Keratinocyte (primary cell): ENCODE measurements at places on chromosomes 13 and 19.

- no peak for DNase-seq
Observed at GRCh38 chr13:66574606-66575005, 655.5 kb downstream of the PCDH9 start.

- DNase-seq = no peak
Observed at GRCh38 chr13:44868397-44868796, 120.9 kb downstream of the NUFIP1 start.

DNA sequence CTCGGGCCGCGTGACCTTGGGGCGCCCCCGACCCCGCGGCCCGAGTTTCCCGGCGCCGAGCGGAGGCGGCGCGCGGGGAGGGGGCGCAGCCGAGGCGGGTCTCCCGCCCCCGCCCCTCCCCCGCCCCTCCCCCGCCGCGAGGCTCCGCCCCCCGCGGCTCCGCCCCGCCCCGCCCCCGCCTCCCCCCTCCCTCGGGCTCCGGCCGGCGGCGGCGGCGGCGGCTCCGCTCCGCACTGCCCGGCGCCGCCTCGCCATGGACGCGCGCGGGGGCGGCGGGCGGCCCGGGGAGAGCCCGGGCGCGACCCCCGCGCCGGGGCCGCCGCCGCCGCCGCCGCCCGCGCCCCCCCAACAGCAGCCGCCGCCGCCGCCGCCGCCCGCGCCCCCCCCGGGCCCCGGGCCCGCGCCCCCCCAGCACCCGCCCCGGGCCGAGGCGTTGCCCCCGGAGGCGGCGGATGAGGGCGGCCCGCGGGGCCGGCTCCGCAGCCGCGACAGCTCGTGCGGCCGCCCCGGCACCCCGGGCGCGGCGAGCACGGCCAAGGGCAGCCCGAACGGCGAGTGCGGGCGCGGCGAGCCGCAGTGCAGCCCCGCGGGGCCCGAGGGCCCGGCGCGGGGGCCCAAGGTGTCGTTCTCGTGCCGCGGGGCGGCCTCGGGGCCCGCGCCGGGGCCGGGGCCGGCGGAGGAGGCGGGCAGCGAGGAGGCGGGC lies at the start of gene HCN2:
TSS of gene HCN2 (plus strand) at position 189 of the 703 bp plus-strand sequence. CDS start at position 254, 65 bp downstream.
- no peak for DNase-seq

- no peak for DNase-seq
Observed at GRCh38 chr13:31982124-31982523, 49.5 kb upstream of the FRY start.

GRCh38 chr13:24267274-24267673 lies 42.1 kb upstream of the C1QTNF9 start:
- DNase-seq = no peak

- DNase-seq = no peak
Observed at GRCh38 chr19:32642771-32643170, 32.2 kb downstream of the ANKRD27 start.

GRCh38 chr13:48156466-48156865 lies 61.6 kb upstream of the MED4 start:
- DNase-seq = no peak

DNA sequence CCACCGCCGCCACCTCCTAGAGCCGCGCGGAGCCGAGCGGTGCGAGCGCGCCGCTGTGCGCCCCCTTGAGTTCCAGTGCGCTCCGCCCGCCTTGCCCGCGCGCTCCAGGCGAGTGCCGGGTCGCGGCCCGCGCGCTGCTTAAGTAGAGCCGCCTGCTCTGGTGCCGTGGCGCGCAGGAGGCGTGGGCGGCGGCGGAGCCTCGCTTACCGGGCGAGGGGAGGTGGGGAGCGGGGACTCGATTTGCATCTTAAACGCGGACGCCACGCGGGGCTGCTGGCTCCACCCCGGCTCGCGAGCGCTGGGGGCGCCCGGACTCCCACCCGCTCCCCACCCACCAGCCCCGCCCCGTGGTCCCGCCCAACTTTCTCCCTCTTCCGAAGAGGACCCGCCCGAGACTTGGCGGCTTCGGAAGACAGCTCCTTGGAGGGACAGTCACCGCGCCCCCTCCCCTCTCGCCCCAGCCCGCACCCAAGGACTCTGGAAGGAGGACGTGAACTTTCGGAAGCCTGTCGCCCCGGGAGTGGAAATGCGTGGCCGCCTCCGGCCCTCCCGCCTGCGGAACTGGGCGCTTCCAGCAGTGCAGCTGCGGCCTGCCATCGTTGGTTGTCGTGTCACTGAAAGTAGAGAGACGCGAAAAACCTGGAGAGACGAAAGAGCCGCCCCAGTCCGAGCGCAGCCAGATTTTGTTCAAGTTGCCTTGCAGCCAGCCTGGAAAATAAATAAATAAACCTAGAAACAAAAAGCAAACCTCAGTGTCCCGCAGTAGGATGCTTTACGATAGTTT lies at the start of gene KCTD12:
TSS of gene KCTD12 (minus strand) at position 114 of the 784 bp plus-strand sequence. CDS start 257 bp downstream, outside the sequence.
- DNase-seq = no peak

DNA sequence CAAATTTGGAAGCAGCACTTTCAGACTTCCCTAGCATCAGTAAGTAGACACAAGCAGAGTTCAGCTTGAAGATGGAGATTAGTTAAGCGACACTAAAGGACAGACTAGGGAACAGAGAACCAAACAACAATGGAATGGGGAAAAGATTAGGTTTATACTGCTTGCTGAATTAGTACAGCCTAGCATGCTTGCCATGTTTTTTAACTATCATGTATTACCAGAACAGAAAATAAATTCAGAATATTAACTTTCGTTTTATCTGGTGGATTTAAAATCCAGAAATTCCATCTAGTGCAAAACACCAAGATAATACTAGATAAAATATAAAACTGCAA lies 451.5 kb upstream of the SLC10A2 start:
- DNase-seq = no peak

GRCh38 chr13:66875264-66875663 lies 354.9 kb downstream of the PCDH9 start:
- no peak for DNase-seq

- DNase-seq = no peak
Observed at GRCh38 chr13:88601949-88602348, 930.8 kb downstream of the SLITRK5 start.

GRCh38 chr19:17424743-17425365 lies 5.0 kb downstream of the MVB12A start:
- no peak for DNase-seq

DNA sequence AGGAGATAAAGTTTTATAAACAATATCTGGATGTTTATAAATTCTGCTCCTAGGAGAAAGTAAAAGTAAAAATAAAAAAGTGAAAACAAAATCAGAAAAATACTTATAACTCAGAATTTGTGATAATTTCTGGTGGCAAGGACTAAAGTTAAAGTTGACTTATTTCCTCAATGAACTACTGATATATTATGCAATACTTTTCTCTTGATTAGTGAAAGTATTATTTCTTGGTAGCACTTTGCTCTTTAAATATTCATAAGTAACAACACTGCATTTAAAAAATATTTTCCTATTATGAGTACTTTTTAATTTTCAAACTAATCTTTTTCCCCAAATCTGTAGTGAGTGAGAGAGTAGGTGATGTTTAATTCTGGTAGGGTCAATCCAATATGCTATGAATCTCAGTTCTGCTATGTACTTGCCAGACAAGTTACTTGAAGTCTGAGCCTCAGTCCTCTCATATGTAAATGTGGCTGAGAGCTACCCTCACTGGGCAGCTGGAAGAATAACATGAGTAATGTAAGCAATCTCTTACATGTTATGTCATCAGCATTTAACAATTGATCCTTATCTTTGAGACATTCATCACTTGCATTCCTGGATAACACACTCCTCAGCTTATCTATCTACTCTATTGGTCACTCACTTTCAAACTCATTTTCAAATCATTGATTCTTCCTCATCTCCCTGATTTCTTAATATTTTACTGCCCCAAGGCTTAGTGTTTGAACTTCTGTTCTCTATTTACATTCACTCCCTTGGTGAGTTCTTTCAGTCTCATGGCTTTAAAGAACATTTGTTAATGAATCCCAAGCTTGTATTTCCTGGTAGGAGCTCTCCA lies 239.0 kb downstream of the RGCC start:
- peak; percentile 78 for DNase-seq

DNA sequence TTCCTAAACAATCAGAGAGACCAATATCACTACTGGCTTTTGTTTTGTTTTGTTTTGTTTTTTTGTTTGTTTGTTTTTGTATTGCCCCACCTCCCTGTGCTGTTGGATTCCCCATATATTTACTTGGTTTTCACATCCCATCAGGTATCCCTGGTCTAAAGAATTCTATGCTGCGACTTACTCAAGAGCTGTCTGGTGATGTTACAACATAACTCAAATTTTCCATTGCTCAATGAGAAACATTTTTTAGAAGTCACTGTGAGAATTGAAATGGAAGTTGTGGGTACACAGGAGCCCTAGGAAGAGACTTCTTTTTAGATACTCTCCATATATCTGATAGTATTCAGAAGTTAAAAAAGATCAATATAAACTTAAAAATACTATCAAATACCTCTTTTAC lies 181.4 kb downstream of the KLF5 start:
- DNase-seq = no peak

DNA sequence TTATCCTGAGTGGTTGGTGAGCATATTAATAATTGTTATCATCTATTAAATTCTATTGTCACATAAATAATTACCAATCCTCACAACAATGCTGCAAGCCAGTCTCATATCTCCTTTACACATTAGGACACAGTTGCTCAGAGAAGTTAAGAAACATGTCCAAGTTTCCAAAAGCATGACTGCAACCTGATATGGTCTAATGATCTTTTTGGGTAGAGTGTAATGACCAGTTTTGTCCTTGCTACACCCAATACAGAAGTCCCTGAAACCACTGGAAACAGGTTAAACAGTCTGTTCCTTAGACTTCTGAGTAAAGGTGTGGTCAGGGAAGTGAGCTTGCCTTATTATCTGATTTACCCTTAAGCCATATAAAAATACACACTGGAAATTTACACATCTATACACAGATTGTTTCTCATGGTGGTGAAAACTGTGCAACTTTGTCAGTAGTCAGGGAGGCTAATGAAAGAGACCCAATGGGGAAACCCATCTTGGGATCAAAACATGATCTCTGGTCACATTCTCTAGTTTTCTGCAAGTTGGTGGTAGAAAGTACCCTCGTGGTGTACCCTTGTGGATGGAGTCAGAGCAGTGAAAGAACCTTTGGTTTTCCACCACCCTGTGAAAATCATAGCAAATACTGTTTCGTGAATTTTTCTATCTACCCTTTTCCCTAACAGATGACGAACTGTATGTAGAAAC lies 146.0 kb upstream of the KLF12 start:
- DNase-seq = no peak

- no peak for DNase-seq
Observed at GRCh38 chr19:39434123-39435076, 1.3 kb downstream of the RPS16 start.

DNA sequence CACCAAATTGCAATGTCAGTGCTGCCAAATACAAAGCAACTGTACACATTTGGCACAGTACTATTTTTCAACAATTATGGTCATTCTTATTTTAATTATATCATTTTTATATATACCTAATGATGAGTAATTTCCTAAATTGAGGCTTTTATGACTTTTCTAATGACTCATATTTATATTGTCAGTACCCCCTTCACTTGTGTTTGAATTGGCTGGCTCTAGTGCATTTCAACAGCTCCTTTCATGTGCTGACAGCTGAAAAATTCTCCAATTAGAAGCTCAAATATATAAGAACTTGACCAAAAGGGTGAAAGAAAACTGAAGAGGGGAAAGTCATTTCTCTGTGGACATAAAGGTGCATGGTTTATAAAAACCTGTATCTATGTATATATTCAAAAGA lies 263.3 kb downstream of the SLITRK1 start:
- no peak for DNase-seq

GRCh38 chr13:108711386-108711785 lies 82.0 kb downstream of the MYO16 start:
- no peak for DNase-seq

- DNase-seq = no peak
Observed at GRCh38 chr19:29715701-29716581, 880 bp upstream of the C19orf12 start.

DNA sequence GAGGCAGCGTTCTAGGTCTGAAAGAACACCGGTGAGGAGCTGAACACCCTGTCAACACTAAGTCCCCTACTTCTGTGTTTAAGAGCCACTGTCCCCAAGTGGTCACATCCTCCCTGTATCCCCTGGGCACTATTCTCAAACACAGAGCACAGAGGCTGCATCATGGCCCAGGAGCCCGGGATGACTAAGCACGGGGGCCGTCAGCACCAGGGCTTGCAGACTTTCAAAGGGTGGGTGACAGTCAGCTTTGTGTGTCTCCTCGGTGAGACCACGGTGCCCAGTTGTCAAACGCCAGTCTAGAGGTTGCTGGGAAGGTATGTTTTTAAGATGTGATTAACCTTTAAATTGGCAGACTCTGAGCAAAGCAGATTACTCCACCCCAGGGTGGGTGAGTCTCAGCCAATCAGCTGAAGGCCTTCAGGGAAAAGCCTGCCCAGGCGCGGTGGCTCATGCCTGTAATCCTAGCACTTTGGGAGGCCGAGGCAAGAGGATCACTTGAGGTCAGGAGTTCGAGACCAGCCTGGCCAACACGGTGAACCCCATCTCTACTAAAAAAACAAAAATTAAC lies 8.0 kb downstream of the MAP2K2 start:
- no peak for DNase-seq

- DNase-seq = no peak
Observed at GRCh38 chr13:33919120-33919519, 101.2 kb downstream of the RFC3 start.

DNA sequence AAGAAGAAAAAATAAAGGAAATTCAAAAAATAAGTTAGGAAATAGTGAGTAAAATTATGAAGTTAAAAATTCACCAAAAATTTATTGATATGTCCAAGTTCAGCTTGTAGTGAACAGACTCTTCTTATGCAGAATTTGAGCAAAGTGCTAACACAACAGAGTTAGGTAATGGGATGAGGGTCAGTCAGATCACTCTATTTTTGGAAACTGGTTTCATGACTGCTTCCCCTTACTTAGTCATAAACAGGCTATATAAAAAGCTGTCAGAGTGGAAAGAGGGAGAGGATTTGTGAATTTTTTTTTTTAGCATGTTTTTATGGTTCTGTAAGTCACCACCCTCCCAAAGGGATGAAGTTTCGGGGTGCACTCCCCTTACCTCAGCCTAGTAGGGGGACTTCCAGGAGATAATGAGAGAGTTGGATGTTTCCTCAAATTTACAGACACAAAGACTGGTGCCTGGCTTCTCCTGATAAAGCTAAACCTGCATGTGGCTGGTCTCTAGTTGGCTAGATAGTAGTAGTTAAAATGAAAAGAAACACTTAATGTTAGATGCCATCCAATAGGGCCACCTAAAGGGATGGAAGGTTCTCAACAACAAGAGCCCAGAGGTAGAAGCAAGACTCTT lies 4.5 kb downstream of the CPB2 start:
- DNase-seq = no peak

DNA sequence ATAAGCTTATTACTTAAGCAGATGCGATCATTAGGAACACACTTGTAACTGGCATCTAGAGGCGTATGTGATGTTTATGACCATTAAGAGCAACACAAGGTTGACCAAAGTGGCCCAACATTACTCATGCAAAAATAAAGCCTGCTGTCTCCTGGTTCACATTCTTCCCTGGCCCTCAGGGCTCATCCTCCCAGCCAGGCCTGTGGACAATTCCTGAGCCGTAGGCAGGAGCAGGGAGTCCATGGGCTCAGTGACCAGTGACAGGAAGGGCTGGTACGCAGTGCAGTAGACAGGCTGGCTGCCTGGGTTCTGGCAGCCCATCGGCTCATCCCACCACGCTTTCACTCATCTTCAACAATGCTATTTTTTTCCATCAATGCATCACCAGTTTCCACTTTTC lies 106.0 kb downstream of the STK24 start:
- DNase-seq = no peak

- no peak for DNase-seq
Observed at GRCh38 chr13:113860665-113861432, 3.0 kb downstream of the GAS6 start.
